ENCODE measurements at places on chromosomes 1 and 21.
A peak's percentile ranks its signal among the peaks of the same experiment; 100 is the strongest.

GRCh38 chr1:62436466-62437272, at the start of gene USP1:
USP1 (plus strand) TSS chr1:62437049; CDS start chr1:62439868, 2,819 bp downstream.
- peak; percentile 97 for DNase-seq

- no peak for DNase-seq
These were observed 273.4 kb upstream of the CACYBP start for GRCh38 chr1:174726167-174726879.

DNA sequence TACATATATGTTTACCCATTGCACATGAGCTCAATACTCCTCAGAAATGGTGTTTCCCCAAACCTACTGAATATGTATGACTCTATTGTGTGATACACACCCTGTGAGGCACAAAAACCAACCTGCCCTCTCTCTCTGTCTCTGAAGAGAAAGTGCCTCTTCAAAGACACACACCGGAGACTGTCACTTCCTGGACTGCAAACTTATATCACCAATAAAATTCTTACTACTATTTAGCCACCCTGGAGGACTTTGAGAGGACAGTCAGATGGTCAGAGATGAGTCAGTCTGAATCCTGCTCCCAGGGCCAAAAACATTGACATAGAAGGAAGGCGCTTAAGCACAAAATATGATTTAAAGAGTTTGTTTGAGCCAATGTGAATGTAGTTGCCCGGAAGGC, 110.4 kb downstream of the PPIAL4G start:
- DNase-seq = no peak

DNA sequence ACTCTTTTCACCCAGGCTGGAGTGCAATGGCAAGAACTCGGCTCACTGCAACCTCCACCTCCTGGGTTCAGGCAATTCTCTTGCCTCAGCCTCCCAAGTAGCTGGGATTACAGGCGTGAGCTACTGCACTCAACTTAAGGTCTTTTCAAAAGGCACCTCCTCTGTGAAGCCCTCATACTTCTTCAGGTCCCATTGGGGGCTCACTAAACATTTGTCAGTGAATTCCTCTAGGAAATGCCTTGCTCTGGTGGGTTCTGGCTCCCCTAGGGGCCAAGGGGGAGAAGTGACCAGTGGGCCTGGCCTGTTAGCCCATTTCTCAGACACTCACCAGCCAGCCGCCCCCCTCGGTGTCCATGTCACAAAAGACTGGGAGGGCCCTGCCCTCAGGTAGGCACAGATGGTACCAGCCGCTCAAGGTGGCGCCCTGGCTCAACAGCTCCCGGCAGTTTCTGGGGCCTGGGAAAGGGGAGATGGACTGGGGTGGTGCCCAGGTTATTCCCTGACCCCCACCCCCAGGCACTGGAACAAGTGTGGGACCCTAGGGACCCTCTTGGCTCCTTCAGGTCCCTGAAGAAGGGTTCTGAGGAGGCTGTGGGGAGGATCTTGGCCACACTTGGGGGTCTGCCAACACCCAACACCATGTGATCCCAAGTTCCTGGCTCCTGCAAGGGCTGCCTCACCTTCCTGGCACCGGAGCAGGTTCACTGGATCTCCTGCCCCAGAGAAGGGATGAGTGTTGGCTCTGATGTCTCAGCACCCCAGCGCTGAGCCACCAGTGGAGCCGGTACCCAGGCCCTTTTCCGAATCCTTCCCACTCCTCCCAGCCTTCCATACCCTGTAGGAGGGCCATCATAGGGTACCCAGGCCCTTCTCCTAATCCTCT, 1.6 kb downstream of the FCN3 start:
- DNase-seq = no peak

DNA sequence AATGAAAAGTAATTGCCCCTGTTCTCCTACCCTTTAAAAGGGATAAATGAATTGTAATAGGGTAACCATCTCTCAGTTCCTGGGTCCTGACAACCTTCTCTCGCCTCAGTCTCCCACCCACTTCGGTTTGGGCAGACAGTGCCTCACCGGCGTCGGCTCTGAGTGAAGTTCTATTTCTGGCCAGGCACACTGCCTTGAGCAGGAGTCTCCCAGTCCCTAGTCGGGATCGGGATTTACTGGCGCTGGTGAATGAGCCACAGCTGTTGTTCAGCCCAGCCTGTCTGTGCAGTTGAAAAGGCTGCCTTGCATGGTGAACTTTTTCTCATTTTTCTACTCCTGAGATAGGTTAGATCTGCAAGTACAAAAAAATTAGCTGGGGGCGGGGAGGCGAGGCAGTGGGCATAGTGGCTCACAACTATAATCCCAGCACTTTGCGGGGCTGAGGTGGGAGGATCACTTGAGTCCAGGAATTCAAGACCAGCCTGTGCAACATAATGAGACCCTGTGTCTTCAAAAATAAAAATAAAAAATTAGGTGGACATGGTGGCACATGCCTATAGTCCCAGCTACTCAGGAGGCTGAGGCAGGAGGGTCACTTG, 7.4 kb downstream of the PLEKHM2 start:
- peak; percentile 59 for DNase-seq

DNA sequence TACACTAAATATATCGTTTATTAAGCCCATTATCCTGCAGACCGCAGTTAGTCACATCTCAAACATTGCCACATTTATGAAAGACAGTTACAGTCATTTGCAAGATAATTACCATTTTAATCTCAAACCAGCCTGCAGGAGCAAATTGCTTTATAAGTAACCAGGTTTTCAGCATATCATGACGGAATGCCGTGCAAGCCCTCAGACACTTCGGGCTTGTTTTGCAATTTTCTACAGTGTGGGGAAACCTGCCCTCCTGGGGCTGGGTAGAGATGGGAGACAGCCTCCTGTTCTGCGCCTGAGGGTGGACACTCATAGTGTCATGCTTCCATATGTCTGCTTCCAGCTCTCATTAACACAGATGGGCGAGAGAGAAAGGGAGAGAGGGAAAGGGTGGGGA, 563.9 kb downstream of the NPHP4 start:
- no peak for DNase-seq

GRCh38 chr1:194228427-194228826, 1042.0 kb upstream of the B3GALT2 start:
- no peak for DNase-seq

- DNase-seq = no peak
These were observed 10.9 kb downstream of the KCNAB2 start for GRCh38 chr1:6056572-6056948.

DNA sequence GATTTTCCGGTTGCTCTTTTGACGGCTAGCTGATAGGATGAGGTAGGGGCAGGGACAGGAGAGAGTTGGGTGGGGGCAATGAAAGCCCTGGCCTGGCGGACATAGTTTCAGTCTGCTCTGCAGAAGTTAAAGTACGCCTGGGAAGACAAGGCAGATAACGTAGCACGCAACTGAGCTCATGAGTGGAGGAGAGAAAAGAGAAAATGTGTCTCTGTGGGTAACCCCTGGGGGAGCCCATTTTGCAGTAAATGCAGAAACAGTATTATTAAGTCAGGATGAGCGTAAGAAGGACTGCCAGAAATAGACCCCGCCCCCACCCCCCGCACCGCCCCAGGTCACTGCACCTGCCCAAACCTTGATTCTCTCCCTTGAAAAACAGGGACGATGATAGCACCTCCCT, 51.7 kb upstream of the TARBP1 start:
- no peak for DNase-seq

- DNase-seq = no peak
These were observed 126.6 kb upstream of the CAMK1G start for GRCh38 chr1:209456878-209457277.

DNA sequence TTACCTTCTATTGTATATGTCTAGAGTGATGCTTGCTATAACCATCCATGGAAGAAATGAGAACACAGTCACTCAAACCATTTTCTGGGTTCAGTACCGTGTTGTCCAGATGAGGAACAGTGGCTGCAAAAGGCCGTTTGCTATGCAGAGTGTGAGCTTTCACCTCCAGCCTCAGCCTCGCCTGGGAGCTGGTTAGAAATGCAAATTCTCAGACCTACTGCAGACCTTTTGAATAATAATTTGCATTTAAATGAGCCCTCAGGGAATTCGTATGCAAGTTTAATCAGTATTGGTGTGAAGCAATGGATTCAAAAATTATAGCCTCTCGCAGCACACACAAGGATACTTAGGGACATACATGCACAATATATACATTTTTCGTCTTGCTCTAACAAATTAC, 24.1 kb downstream of the KCNJ15 start:
- DNase-seq = no peak

GRCh38 chr1:182588500-182589396, at the start of gene RNASEL:
RNASEL (minus strand) TSS chr1:182589256; CDS start chr1:182586806, 2,450 bp downstream.
- peak; percentile 68 for DNase-seq

DNA sequence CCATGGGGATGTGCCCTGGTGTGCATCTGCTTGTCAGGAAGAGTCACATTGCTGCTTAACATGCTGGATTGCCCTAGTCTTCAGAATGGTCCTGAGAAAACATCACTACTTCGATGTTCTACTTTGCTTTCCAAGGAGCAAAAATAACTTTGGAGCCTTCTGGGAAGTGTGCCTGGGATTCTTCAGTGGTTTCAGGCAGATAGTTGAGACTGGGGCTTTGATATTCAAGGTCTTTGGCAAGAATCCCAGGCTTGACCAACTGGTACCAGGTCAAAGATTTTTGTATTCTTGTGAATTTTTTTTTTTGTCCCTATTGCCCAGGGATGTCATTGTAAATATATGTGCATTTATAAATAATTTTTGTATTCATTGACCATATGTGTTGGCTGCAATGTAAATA, 51.4 kb downstream of the LRIG2 start:
- no peak for DNase-seq

DNA sequence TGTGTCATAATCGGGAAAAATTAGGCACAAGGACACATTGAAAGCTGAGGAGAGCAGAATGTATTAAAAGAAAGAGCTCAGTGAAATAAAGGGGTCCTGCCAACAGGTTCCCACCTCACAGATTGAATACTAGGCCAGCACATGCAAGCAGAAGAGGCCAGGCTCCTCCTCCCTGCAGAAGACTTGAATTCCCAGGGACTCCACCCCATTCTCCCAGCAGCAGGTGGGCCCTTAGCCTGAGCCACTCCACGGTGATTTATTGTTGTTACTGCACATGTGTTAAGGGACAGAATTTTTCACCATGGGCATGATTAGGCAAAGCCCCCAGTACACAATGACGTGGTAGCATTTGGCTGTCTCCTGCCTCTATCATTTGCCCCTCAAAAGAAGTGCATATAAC, 1844.7 kb downstream of the NCAM2 start:
- no peak for DNase-seq

- DNase-seq = no peak
These were observed 103.8 kb downstream of the SPATA17 start for GRCh38 chr1:217734973-217735372.

DNA sequence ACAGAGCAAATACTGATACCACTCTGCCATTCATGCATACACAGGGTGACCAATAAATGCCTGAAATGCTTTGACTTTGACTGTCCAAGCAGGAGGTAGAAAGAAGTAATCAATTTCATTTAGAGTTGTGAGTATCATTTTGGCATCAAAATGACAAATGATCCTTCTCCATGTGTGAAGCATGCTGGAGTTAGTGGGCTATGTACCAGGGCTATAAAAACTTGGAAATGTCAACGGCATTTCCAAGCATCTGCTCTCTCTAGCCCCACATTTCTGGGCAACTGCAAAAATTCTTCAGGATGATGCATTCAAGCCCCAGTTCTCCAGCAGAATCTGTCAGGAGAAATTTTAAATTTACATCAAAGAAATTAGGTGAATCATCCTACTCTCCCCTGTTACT, 208.4 kb upstream of the PTBP2 start:
- DNase-seq = no peak

GRCh38 chr1:211336161-211336560, 9.5 kb downstream of the TRAF5 start:
- DNase-seq = no peak

DNA sequence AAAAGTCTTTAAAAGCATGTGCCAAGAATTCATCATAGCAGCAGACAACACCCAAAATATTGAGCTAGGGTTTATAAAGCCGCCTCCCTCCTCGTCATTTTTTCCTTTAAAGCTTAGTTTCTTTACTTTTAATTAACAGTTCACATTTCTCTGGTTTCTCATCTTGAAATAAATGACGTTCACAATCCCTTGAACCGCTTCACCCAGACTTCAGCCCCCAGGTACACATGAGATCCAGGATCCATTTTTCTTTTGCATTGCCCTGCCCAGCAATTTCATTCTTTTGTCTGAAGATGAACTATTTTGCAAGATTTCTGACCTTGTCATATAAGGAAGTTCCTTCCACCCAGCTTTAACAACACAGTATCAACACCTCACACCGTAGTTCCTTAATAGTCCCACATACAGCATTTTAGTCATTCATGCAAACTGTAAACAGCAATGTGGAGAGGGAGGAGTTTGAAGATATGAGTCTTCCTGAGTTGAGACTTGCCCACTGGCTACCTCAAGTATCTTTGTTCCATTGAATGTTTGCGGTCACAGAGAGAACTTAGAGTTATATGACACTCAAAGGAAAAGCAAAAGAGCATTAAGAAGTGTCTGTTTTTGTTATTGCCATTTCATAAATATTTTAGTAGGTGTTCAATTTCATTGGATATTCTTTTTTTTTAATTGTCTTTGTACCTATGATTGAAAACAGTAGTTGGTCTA, 35.3 kb upstream of the CACYBP start:
- no peak for DNase-seq

DNA sequence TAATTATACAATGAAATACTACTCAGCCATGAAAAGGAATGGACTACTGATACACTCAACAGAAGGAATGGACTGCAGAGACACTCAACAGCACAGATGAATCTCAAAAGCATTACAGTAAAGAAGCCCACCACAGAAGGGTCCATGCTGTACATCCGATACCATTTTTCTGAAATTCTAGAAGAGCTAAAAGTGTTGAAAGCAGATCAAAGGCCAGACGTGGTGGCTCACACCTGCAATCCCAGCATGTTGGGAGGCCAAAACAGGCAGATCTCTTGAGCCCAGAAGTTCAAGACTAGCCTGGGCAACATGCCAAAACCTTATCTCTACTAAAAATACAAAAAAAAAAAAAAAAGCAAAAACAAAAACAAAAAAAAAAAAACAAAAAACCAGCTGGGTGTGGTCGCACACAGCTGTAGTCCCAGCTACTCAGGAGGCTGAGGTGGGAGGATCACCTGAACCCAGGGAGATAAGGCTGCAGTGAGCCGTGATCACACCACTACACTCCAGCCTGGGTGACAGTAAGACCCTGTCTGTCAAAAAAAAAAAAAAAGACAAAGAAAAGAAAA, 15.5 kb downstream of the PPP1R15B start:
- DNase-seq = no peak

GRCh38 chr1:110412576-110412975, 5.1 kb upstream of the LAMTOR5 start:
- DNase-seq = peak; percentile 52

DNA sequence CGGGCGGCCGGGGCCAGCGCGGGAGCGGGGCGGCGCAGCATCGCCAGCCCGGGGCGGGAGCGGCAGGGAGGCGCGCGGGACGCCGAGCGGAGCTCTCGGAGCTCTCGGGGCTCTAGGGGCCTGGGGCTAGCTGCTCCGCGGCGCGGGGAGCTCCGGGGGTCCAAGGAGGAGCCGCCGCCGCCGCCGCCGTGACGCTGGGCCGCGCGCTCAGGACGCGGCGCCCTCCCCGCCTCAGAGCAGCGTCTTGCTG, 147 bp downstream of the CLSTN1 start:
- DNase-seq = no peak
